ENCODE measurements at places on chromosomes 2 and 18.

- no peak for ATAC-seq
Measured at GRCh38 chr2:96252526-96252925, 13.3 kb downstream of the TMEM127 start.

DNA sequence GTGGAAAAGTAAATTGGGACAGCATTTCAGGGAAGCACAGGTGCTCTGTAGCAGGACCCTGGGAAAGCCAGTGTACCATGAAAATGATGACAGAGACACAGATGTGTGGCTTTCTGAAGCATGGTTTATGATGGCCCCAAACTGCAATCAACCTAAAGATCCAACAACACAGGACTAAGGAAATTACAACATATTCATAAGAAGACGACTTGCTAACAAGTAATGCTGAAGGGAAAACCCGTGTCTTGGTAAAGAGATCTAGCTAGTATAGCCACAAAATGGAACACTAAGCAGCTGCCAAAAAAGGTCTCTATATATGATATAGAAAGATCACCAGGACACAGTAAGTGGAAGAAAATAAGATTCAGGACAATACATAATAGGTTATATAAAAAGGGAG lies 53.2 kb downstream of the UXS1 start:
- no peak for ATAC-seq

- peak; percentile 32 for ATAC-seq
Measured at GRCh38 chr2:38190542-38191218, 114.7 kb upstream of the CYP1B1 start.

GRCh38 chr18:46013484-46014189 lies 46.5 kb upstream of the EPG5 start:
- ATAC-seq: no peak

DNA sequence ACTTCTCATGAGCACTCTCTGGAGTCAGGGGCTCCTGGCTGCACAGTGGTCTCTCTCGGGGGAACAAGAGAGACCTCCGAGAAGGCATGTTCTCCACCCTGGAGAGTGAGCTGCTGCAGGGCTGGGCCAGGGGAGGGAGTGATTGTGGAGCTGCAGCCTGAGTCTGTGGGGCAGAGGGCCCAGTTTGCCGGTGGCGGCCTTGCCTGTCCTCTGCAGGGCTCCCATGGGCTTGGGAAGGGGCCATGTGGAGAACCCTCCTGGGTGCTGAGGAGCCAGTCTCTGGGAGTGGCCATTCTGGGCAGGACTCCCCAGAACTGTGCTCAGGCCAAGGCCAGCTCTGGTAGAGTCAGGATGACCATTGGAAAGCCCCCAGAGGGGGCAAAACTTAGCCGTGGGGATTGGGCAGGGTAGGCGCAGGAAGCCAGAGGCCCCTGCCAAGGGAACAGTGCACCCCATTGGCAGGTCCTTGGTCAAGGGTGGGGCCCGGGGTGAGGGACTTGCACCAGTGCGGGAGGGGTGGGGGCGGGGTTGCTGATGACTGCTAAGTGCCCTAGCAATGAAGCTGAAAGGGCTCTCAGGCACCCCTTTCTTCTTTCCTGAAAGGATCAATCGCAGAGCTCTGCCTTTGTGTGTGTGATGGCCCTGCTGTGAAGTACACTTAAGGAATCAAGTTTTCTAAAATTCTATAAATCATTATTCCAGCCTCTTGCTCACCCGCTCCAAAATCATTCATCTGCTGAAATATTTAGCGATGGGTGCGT lies 69.7 kb upstream of the BOD1L2 start:
- no peak for ATAC-seq

DNA sequence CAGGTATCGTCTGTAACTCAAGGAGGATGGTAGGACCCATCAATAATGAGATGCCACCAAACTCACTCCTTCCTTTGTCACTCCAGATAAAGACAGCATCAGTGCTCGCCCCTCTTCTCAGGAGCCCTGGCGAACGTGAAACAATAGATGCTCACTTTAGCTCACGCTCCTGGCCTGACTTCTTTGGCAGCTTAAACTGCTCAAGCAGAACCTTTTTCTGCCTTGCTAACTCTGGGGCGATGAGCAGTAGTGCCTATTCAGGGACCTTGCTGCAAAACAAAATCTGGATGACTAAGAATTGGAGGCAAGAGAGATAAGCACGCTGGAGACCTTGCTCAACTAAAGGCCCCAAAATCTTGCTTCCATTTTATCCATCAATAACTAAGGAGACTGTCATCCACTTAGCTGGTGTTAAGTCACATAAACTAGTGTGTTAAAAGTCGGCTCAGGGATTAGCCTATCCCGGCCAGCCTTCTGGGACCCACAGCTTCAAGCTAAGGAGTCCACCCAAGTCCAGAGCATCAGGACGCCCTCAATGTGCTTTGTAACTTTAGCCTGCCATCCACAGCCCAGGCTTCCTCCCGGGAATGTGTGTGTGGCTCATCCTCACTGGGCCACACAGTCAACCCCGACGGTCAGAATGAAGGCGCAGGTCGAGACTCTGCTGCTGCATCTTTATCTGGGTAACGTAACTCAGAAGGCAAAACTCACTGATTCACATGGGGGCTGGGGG lies 38.9 kb downstream of the ZNF516 start:
- no peak for ATAC-seq
